ENCODE measurements at places on chromosomes 4 and X. TPM values are rescaled to one million over a fixed set of nuclear protein-coding genes. Genes with fewer than 3 reads are reported as not detected.

GRCh38 chr4:67104145-67104544 is 441.2 kb downstream of the CENPC start:
- no peak for DNase-seq

- no peak for DNase-seq
These were observed 173.8 kb downstream of the NSUN7 start for GRCh38 chr4:40923316-40924095.

- no peak for DNase-seq
These were observed 44.3 kb downstream of the CCNG2 start for GRCh38 chr4:77201343-77201742.

DNA sequence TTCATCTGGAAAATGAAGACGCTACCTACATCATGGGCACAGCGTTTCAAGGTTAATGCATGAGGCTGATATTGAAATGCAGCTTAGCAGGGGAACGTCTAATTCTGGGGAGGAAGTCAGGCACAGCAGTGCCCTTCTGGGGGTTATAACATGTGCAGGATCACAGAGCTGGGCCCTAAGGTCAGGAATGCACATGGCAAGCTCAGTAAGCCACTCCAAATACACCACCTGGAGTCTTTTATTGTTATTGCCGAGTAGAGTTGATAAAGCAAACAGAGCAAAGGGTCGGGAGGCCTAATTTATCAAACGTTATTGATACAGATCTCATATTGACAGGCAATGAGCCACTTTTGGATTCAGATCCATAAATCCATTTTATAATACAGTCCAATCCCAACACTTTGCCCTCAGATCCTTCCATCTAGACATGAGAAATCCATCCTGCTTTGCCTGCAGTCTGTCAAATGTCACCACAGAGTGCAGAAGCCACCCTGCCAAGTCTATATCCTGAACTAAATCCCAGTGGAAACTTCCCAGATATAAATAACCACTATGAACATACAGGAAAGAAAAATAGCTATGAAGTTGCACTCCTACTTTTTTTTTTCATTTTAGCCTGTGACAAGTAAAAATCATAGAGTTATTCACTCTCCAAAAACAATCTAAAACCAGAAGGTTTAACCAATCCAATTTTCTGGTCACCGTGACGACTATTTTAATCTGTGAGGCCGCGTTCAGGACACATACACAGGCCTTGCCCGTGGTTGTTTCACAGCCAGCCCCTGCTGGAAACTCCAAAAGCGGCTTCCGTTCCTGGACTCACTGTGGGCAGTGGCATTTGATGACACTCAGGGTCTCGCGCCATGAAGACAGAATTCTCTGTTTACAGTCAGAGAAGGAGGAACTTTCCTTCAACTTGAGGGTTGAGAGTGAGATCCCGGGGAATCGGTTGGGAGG is 335.4 kb downstream of the DHX15 start:
- DNase-seq = peak; percentile 47

GRCh38 chr4:61203436-61203790 is 3.3 kb downstream of the ADGRL3 start:
- no peak for DNase-seq

GRCh38 chr4:87947381-87948160 is 27.9 kb upstream of the SPP1 start:
- DNase-seq = no peak

DNA sequence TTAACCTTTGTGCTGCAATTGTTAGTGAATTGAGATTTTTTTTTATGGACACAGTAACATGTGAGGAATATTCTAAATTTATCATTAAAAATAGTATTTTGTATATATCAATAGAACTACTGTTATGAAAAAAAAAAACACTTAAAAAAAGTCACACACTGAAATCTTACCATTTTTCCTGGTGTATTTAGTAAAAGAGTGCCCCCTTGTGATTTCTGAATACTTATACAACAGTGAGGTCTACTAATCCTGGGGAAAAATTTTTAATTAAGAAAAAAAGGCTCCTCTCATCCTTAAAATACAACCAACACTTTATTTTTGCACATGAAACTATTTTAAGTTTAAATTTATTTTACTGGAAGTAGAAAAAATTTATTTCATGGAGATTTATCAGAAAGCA is 56.4 kb upstream of the SPOCK3 start:
- DNase-seq = peak; percentile 17

DNA sequence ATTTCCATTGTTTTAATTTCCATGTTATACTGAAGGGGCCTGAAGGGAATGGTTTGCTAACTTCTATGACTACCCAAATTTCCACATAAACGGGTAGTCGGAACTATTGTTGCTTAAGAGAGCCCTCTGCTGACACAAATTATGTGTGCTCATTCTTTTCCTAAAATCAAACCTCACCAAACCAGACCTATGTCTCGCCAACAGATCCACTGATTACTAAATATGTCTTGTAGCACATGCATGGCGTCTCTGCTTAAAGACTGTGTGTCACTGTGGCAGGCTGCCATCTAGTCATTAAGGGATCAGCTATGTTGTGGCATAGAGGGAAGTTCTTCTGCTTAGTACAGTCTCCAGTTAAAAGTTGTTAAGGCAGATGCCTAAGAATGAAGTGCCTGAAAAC is 25.1 kb downstream of the PIR start:
- DNase-seq = no peak

GRCh38 chr4:156021298-156021697 is 67.6 kb upstream of the CTSO start:
- no peak for DNase-seq

DNA sequence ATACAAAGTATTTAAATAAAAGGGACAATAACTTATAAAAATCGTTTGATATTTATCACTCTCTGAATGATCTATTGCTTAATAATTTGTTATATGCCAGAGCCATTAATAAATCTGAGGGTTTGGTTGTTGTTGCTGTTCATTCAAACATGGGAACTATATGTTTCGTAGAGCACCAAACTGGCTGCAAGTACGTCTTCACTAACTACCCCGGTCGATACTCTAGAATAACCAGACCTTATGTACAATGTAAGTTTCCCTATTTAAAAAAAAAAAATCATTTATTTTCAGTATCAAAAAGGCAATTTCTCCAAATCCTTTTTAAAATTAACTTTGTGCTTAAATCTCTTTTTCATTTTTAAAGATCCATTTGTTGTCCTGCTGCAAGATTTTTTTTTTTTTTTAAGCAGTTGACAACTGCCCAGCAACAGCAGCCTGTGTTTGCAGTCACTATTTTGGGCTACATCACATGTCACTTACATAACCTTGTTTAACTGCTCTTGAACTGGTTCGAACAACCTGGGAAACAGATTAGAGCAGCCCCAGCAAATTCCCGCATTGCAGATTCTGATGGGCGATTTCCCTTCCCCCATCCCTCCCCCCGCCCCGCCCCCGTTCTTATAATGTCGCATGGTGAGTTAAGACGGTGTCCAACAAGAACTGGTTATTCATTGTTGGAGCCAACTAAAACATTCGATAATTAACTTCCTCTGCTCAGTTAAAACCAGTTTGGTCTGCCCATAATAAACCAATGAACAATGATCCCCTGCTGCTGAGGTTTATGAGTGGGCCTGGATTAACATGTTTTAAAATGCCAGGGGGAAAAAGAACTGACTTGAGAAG is 238.9 kb downstream of the NR3C2 start:
- peak; percentile 48 for DNase-seq

DNA sequence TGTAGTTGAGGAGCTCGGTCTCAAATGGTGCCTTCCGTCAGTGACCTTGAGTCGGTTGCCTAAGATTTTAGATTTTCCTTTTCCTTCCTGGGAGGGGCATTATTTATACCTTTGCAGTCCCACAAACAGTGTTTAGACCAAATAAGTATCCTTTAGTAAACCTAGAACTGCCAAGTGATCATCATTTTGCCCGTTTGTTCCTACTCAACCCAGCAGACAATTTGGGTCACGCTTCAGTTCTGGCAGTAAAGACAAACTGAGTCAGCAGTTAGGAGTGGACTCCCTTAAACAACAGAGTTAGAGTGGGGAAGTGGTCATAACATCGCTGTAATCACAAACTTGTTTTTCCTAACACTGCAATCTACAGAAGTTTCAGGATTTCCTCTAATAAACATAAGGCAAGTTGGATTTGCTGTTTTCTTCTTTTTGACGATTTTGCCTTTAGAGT is 777 bp upstream of the WDFY3 start:
- peak; percentile 57 for DNase-seq

DNA sequence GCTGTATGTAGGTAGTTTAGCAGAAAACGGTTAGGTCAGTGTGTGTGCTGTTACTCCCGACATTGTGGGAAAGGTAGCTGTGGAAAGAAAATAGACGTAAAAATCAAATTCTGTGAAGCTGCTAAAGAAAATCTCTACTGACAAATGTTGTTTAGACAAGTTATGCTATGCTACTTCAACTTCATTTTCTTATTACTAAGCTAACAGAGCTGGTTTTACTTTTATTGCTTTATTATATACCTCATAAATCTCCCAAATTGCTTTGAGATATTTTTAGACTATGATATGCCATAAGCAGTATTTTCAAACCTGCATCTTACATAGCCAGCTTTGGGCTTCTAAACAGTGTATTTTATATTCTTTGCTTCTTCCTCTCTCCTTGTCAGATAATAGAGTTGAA is 108.2 kb upstream of the PACRGL start:
- DNase-seq = no peak

GRCh38 chr4:87196146-87196545 is 24.3 kb downstream of the KLHL8 start:
- DNase-seq = no peak

- DNase-seq = no peak
These were observed at the start of gene ERAS for GRCh38 chrX:48826135-48826875. Gene ERAS, plus strand, starts transcription at chrX:48826513. Its CDS starts 2,611 bp downstream, at chrX:48829124.

GRCh38 chr4:165721815-165722214 is 151.2 kb upstream of the TLL1 start:
- no peak for DNase-seq

DNA sequence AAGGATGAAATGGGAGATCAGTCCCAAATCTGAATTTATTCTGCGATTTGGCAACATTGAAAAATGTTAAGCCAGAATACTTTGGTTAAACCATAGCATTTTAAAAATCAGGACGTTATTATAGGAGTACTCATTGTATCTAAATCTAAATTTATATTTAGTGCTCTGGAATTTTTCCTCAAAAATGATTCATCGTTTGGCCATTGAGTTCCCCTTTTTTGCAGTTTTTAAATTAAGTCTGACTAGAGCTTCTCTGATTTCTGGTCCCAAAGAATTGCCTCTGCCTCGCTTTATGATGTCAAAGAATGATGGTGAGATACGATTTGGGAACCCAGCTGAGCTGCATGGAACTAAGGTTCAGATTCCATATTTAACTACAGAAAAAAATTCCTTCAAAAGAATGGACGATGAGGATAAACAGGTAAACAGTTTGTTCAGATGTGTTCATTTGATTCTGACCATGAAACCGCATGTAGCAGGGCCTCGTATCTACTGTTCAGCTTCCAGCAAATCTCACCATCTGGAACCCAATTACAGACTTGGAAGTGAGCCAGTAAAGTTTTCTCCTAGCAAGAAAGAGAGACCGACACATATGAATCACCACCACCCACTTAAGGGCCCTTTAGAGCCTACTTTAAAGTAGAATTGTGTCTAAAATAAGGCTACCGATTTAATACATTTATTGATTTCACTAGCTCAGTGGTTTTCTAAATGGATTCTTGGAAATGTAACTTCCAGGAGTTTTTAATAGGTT is 75.6 kb downstream of the REPS2 start:
- DNase-seq = no peak

GRCh38 chr4:1558205-1558604 is 125.9 kb downstream of the FAM53A start:
- no peak for DNase-seq

DNA sequence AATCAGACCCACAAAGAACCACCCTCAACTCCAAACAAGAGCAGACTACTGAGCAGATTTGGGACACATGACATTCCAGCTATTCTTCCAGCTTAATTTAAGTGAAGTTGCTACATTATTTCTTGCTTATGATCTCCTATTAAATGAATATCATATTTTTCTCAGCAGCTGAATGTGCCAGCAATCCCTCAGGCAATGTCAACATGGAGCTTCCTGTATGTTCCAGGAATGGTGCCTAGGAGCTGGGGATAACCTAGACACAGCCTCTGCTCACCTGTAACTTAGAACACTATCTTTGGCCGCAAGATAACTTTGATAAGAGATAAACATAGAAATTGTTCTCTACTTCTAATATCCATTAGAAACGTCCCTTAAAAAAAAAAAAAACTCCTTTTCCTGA is 274.4 kb upstream of the RASGEF1B start:
- DNase-seq = no peak

DNA sequence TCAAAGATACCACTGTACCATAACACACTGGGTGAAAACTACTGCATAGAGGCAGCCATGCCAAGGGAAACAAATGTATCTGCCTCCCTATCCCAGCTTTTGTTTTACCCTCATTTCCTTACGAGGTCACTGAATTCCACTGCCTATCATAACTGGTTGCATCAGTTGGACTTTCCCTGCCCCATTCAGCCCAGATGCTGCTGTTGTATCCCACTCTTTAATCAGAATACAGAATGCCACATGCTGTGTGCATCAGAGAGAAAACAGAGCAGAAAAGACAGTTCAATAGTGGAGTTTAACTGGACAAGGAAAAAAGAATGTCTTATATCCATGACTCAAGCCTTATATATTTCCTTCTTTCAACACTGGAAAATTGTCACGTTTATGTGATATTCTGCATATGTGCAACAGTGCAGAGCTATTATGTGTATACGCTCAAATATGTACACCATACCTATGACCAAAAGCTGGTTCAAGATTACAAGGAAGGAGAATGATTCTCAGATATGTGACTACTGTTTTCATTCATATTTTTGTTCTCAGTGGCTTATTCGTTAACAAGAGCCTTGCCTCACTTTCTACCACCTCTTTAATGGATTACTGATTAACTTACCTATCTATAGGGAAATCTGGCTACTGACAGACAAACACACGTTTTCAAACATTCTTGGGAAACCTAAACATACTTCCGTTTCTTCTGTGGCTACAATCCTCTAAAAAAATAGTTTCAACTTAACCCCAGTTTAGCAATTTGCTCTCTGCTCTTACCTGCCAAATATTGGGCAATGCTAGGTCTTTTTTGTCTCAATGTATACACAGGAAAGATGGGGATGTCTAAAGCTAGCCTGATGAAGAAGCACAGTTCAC is 378.9 kb downstream of the SMARCA1 start:
- DNase-seq = no peak

GRCh38 chr4:60128888-60129287 is 1071.2 kb upstream of the ADGRL3 start:
- no peak for DNase-seq

ZNF732 gene
- total RNA-seq = not detected

LDB2 gene
- total RNA-seq = 6.2 TPM

PNMA6E gene
- not detected for total RNA-seq

TSPAN5 gene
- total RNA-seq = 7.5 TPM

TMEM150C gene
- total RNA-seq = 6.7 TPM
